ENCODE measurements at places on chromosomes 1 and 21.

DNA sequence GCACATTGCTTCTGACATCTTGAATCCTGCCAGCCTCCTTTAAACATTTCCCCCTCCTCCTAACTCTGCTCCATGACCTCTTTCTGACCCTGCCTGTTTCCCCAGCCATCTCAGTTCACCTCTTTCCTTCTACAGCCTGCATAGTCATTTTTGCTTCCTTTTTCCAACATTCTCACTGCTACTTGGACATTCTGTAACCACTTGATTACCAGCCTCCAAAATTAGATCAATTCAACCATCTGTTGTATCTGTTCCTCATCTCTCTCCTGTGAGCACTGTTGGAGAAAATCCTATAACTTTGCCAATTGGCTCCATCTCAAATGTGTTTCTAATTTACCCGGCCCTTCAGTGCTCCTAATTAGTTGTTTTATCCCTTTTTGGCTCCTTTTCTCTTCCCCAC lies 27.5 kb upstream of the GPR88 start:
- DNase-seq, result no peak

GRCh38 chr1:232886271-232886670 lies 64.1 kb upstream of the NTPCR start:
- DNase-seq, result no peak

DNA sequence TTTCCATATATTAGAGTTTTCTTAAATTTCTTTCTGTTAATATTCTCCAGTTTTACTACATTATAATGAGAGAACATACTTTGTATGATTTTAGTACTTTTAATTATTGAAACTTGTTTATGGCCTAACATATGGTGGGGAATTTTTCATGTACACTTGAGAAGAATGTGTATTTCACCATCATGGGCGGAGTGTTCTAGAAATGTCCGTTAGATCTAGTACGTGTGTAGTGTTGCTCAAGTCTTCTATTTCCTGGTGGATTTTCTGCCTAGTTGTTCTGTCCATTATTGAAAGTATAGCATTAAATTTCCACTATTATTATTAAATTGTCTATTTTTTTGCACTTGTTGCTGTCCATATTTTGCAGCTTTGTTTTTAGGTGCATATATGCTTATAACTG lies 64.0 kb upstream of the RGS21 start:
- no peak for DNase-seq

DNA sequence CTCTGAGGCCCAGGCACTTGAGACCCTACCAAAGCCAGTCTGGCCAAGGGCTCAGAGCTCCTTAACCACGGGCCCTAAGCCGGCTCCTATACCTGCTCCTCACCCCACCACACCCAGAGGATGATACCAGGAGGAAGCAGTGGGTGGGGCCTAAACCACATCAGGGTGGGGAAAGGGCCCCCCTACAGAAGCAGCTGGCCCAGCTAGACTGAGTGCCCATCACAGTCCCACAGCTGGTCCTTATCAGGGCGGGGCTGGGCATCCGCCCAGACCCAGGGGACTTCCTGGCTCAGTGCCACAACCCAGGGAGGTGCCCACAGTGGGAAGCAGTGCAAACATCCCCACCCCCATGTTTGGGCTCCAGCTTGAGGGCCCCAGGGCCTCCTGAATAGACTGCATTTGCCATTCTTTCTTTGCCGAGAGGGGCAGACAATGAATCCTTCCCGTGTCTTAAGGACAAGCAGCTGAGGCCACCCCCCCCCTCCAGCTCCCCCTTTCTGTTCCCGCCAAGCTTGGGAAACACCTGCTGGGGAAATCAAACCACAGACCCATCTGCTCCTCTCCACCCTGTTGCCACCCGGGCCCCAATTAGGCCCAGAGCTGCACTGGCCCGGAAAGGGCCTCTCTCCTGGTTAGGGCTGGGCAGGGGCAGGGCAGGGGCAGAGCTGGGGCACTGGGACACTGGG lies 6.2 kb downstream of the E2F2 start:
- DNase-seq, result peak; percentile 49

DNA sequence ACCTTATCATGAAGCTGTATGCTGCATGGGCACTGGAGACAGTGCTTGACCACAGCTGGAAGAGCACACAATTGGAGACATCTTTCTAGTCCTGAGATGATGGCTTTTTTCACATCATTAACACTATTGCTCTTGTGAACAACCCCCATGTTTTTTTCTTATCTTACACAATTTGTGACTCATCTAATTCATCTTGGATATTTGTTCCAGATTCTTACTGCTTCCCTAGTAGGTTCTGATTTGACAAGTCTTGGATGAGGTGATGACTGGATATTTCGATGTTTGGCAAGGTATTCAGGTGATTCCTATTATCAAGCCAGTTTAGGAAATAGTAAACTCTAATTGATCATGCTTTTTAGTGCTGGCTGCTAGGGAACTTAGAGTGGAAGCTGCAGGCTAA lies 23.7 kb downstream of the HLX start:
- DNase-seq, result no peak

Measured in SK-N-SH (cell line).